ENCODE measurements at places on chromosomes 12 and 14.

GRCh38 chr14:96634481-96634880 lies 132.3 kb downstream of the PAPOLA start:
- H3K27me3 ChIP-seq, result no peaks in the 10 kb centered on the region
- H3K4me1 ChIP-seq, result no peaks in the 10 kb centered on the region
- no peak for DNase-seq
- no peak overlapping the region for H3K27ac ChIP-seq
- no peaks in the 10 kb centered on the region for H3K36me3 ChIP-seq

DNA sequence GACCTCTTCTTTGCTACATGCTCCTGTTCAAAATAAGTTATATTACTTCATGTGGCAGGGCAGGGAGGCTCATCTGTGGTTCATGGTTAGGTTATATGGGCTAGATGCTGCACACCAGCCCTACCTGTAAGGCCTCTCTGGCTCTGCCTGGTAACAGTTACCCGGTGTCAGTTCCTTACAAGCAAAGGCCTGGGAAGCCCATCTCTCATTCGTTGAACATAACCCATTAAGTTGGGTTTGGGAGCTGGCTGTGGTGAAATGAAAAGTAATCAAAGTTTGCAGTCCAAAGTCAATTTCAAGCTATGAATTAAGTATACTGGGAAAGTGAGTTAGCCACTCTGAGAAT lies 183.2 kb downstream of the PPM1H start:
- no peak for DNase-seq
- H3K36me3 ChIP-seq, result no peaks in the 10 kb centered on the region
- H3K4me3 ChIP-seq, result no peak overlapping the region
- no peak overlapping the region for H3K27ac ChIP-seq
- no peaks in the 10 kb centered on the region for H3K4me1 ChIP-seq

GRCh38 chr14:29518335-29518734 lies 409.3 kb downstream of the PRKD1 start:
- H3K4me1 ChIP-seq, result no peaks in the 10 kb centered on the region
- no peaks in the 10 kb centered on the region for H3K36me3 ChIP-seq

GRCh38 chr12:117742721-117743120 lies 226.1 kb downstream of the KSR2 start:
- no peaks in the 10 kb centered on the region for H3K4me1 ChIP-seq
- H3K27ac ChIP-seq, result no peak overlapping the region
- no peaks in the 10 kb centered on the region for H3K36me3 ChIP-seq
- H3K4me3 ChIP-seq, result no peak overlapping the region

- H3K4me3 ChIP-seq, result no peak overlapping the region
- H3K4me1 ChIP-seq, result no peaks in the 10 kb centered on the region
- no peaks in the 10 kb centered on the region for H3K27me3 ChIP-seq
- H3K27ac ChIP-seq, result no peak overlapping the region
- DNase-seq, result no peak
These were observed 127.3 kb upstream of the SLC38A2 start for GRCh38 chr12:46499901-46500300.

DNA sequence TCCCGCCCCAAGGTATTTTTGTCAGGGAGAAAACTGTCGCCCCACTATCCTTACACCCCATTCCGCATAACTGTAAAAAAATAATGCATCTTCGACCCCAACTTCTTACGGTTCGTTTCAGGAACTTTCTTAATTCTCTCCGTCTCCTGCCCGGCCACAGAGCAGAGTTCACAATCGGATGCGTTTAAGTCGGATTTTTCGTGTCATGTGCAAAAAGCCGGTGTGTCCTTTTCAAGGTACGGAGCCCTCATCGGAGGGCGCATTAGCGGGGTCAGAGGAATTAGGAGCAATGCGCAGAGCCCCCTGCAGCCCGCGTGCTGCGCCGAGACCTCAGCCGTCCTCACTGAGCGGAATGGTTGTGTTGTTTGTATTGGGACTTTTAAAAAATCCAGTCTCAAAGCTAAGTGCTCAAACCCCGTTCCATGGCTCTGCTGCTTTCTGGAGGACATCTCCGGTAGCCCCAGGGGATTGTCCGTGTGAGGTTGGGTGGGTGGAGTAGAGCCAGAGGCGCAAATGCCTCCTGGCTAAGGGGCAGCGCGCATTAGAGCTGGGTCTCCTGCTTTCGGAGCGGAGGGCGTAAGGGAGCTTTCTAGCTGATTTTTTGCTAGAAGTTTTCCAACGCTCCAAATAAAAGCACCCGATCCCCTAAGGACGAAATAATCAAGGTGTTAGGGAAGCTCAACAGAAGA lies 3.9 kb upstream of the GSC start:
- no peaks in the 10 kb centered on the region for H3K36me3 ChIP-seq
- H3K27ac ChIP-seq, result no peak overlapping the region
- peaks cover 11% of the 10 kb centered on the region for H3K4me1 ChIP-seq
- peaks cover 69% of the 10 kb centered on the region for H3K27me3 ChIP-seq
- no peak overlapping the region for H3K4me3 ChIP-seq
- no peak for DNase-seq

GRCh38 chr14:96160913-96161310 lies 43.7 kb upstream of the BDKRB2 start:
- no peak overlapping the region for H3K27ac ChIP-seq
- H3K4me3 ChIP-seq, result no peak overlapping the region
- H3K27me3 ChIP-seq, result peaks cover 1% of the 10 kb centered on the region
- no peaks in the 10 kb centered on the region for H3K36me3 ChIP-seq

DNA sequence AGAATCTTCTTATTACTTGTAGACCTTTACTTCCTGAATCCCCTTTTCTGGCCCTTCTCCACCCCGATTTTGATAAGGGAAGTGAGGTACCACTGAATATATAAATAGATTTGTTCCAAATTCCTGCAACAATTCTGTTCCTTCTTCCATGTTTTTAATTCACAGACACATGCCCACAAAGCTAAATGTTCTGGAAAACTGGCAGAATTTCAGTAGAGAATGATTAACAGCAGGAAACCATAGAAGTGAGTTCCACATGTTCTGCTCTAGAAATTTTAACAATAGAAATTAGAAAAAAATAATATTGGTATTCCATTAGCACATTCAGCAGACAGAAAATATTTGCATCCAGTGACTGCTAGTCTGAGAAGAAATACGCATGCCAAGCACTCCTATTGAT lies 139.6 kb downstream of the SLC2A13 start:
- DNase-seq, result no peak
- peaks cover 3% of the 10 kb centered on the region for H3K36me3 ChIP-seq
- H3K27ac ChIP-seq, result no peak overlapping the region
- no peak overlapping the region for H3K4me3 ChIP-seq
- H3K27me3 ChIP-seq, result no peaks in the 10 kb centered on the region
- H3K4me1 ChIP-seq, result no peaks in the 10 kb centered on the region

- no peaks in the 10 kb centered on the region for H3K4me1 ChIP-seq
- no peaks in the 10 kb centered on the region for H3K27me3 ChIP-seq
- DNase-seq, result no peak
- H3K27ac ChIP-seq, result no peak overlapping the region
These were observed 821.9 kb downstream of the VRK1 start for GRCh38 chr14:97618917-97619690.

DNA sequence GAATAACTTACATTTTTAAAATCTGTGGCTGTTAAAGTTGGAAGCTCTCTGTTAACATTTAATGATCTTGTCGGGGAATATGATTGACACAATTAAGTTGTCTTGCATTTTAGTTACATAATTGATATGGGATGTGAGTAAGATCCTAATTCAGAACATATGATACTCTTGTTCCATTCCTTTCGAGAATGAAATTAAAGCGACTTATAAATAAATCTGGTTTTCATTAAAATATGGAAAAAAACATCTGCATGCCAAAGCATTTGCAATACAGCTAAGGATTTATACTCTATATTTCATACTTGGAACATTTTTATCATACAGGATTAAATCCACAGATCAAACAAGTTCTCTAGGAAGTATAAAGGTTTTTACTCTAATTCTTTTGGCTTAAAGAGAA lies 52.0 kb downstream of the SLC38A6 start:
- H3K4me1 ChIP-seq, result peaks cover 19% of the 10 kb centered on the region
- H3K27ac ChIP-seq, result no peak overlapping the region
- H3K4me3 ChIP-seq, result no peak overlapping the region

- peaks cover 5% of the 10 kb centered on the region for H3K4me1 ChIP-seq
- no peak overlapping the region for H3K4me3 ChIP-seq
- peak overlapping the region; percentile 19 for H3K27ac ChIP-seq
- H3K36me3 ChIP-seq, result peaks cover 72% of the 10 kb centered on the region
- H3K27me3 ChIP-seq, result no peaks in the 10 kb centered on the region
- DNase-seq, result no peak
These were observed 71.9 kb downstream of the ATP2B1 start for GRCh38 chr12:89636776-89637160.

GRCh38 chr12:109640961-109641360 lies 67.4 kb downstream of the MVK start:
- no peaks in the 10 kb centered on the region for H3K36me3 ChIP-seq
- DNase-seq, result no peak
- no peak overlapping the region for H3K4me3 ChIP-seq
- H3K4me1 ChIP-seq, result no peaks in the 10 kb centered on the region

DNA sequence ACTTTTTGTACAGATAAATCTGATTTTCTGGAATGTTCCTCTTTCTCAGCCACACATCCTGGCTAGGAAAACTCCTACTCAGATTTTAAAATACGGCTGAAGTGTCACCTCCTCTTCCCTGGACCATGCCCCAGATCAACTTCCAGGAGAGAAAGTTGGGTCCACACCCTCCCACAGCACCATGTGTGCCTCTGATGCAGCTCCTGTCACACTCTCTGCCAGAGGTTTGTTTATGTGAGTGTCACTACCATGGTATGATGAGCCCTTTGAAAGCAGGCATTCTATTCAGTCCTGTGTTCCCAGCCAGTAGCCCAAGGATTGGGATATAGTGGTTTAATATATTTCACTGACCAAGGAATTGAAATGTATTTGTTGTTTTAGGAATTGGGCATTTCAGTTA lies 287.2 kb upstream of the ATP2B1 start:
- H3K36me3 ChIP-seq, result no peaks in the 10 kb centered on the region
- H3K4me1 ChIP-seq, result peaks cover 30% of the 10 kb centered on the region
- no peak overlapping the region for H3K4me3 ChIP-seq
- no peak for DNase-seq

DNA sequence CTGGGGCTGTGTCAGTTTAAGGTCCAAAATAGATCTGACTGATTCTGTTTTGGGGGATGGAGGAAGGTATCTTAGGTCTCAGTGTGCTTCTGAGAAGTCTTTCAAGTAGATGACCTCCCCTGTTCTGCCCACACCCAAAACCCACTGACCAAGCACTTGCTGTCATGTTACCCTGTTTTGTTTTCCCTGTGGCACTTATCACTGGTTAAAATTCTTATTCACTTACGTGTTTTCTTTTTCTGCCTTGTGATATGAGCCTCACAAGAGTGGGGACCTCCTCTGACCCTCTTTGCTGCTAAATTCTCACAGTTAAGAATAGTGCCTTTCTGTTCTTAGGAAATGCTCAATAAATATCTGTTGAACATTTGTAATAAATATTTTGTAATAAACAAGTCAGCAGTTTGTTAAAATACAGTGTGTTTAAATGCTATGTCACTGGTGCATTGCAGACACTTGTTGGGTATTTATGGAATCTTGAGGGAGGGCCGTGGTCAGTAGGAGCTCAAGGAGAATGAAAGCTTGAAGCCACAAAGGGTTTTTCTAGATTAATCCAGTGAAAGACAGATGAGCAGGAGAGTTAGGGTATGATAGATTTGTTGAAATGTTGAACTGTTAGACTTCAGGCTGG lies 20.9 kb downstream of the PLEKHA5 start:
- no peaks in the 10 kb centered on the region for H3K27me3 ChIP-seq
- no peak for DNase-seq
- H3K4me3 ChIP-seq, result no peak overlapping the region
- no peaks in the 10 kb centered on the region for H3K4me1 ChIP-seq
- no peaks in the 10 kb centered on the region for H3K36me3 ChIP-seq

DNA sequence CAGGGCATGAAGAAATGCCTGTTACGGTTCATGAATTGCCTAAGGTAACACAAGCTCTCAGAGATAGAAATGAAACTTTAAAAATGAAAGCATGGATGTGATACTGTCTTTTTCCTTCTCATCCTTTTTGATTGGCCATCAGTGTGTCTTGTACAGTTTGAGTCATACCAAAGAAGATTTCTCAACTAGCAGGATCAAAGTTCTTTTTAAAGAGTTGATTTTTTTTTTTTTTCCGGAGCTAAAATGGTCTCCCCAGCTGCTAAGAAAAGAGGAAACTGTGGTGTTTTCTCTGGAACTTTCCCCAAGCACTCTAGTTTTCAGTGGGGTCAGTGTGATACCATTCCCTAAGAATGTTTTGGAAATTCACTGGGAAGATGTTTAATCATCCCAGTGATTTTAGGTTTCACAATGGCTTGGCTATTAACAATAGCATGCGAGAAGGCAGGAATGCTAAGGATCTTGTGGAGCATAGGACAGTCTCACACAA lies 105.0 kb downstream of the ETNK1 start:
- no peak for DNase-seq
- peaks cover 4% of the 10 kb centered on the region for H3K27me3 ChIP-seq
- H3K4me1 ChIP-seq, result no peaks in the 10 kb centered on the region
- H3K4me3 ChIP-seq, result no peak overlapping the region
- no peaks in the 10 kb centered on the region for H3K36me3 ChIP-seq

GRCh38 chr12:116284396-116284795 lies 6.9 kb upstream of the MED13L start:
- no peaks in the 10 kb centered on the region for H3K27me3 ChIP-seq
- no peaks in the 10 kb centered on the region for H3K36me3 ChIP-seq
- H3K4me1 ChIP-seq, result peaks cover 19% of the 10 kb centered on the region
- H3K27ac ChIP-seq, result no peak overlapping the region
- H3K4me3 ChIP-seq, result no peak overlapping the region

DNA sequence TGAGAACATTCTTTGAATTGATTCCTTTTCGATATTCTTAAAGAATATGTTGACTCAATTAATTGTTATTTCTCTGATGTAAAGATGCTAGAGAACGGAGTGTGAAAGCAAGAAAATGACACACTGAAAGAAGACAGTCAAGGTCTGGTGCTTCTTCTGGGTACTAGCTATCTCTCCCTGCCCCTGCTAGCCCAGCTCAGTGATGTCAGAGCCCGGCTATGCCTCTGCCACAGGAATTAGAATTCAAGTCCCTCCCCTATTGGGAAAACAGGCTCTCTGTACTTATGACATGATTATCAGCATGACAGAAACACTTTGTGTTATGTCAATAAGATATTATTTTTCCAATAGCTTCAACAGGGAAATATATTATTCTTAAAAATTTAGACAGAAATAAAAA lies 252.4 kb downstream of the KCNC2 start:
- no peak overlapping the region for H3K27ac ChIP-seq
- H3K4me1 ChIP-seq, result no peaks in the 10 kb centered on the region
- no peak for DNase-seq
- no peaks in the 10 kb centered on the region for H3K36me3 ChIP-seq

DNA sequence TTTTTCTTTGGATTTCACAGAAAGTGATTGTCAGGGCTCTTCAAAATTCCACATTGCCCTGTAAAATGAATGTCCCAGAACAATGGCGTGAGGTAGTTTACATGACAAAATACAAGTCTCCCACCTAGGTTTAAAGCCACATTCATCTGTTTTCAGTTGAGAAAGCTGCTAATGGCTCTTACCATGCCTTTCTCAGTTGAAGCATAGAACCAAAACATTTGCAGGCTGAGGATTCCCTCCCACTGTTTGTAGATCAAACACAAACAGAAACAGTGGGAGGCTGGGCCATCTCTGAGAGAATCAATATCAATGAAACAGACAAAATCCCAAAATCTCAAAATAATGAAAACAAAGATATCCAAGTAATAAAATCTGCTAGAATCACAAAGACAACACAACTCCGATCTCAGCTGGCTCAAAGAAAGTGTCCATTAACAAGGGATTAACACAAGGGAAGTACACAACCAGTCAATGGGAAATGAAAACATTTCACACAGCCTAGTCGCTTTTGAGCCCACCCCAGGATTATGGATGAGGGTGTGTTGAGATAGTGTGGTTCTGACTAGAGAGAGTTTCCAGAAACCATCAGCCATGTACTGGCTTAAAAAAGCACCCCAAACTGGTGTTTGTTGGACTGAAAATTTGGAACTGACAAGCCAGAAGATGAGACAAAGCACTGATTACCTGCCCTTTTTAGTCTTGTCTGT lies 54.5 kb upstream of the TMEM260 start:
- no peak overlapping the region for H3K27ac ChIP-seq
- no peaks in the 10 kb centered on the region for H3K4me1 ChIP-seq
- peaks cover 17% of the 10 kb centered on the region for H3K27me3 ChIP-seq
- H3K4me3 ChIP-seq, result no peak overlapping the region
